ENCODE measurements at places on chromosomes 1 and 21.
A peak's percentile ranks its signal among the peaks of the same experiment; 100 is the strongest.

DNA sequence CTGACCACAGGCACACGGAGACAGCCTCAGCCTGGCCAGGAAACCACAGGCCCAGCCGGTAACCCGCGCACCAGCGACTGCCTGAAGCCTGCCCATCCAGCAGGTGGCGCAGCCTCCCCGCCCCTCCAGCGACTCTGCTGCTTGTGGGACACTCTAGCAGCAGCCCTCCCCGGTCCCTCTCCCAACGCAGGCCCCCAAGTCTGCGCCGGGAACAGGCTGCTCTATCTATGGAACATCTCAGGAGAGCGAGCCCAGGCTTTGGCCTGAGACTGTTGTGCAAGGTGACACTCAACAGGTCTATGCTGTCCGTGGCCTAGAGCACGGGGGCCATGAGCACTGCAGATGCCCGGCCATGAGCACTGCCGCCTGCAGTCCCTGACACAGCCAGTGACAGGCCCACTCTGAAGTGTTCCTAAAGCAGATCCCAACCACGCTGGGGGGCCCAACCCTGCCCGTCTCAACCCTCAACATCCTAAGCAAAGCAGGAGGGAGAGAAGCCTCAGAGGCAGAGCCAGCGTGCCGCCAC lies 28.4 kb downstream of the WDR4 start:
- no peak for DNase-seq

DNA sequence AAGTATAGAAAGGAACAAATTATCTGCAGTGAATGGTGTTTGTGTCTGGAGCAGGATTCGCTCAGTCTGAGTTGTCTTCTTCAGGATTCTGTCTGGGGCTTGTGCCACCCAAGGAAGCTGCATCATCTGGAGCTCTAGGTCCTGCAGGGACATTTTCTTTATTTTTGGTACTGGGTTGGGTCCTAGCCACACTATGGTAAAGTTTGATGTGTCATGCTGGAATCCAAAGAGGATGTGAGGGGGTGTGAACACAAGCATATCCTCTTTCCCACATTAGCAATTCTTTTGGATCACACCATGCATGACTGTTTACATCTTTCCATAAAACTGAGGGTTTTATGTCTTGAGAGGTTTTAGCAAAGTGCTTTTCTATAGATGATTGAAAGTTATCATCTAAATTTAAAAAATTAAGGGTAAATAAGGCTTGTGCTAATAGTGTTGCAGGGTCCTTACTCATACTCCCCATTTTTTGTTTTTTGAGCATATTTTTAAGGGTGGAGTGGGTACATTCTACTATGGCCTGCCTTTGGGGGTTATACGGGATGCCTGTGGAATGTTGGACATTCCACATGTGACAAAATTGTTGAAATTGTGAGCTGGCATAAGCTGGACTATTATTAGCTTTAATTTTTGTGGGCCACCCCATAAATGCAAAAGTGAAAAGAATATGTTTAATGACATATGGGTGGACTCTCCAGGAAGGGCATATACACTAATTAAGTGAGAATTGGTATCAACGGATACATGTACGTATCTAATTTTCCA lies 152.0 kb upstream of the HMCN1 start:
- no peak for DNase-seq

DNA sequence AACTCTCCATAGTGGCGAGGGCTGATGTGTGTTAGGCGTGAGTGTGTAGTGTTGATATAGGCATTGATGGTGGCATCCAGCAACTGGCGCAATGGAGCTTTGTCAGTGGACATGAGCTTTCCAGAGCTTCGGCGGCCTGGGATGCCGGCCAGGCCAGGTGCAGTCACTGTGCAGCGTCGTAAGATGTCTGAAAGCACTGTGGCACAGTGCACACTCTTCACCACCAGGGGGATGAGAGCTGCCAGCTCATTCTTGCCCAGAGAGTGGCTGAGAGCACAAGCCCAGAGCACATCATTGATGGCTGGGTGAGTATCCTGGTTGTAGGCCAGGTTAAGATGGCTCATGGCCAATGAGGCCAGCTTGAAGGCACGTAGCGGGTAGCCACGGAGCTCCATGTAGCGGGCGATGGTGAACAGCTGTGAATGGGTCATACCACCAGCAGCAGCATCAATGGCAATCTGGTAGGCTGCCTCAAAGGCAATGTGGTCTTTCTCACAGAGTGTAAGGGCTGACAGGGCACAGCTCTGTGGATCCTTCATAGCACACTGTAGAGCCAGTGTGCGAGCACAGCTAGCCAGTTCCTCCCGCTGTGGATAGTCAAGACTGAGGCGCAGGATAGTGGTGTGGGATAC lies 6.7 kb downstream of the UROD start:
- peak; percentile 61 for DNase-seq

- DNase-seq = no peak
Measured at GRCh38 chr21:14615359-14615974, 69.4 kb upstream of the SAMSN1 start.

- no peak for DNase-seq
Measured at GRCh38 chr1:112548547-112548946, 39.8 kb downstream of the WNT2B start.

DNA sequence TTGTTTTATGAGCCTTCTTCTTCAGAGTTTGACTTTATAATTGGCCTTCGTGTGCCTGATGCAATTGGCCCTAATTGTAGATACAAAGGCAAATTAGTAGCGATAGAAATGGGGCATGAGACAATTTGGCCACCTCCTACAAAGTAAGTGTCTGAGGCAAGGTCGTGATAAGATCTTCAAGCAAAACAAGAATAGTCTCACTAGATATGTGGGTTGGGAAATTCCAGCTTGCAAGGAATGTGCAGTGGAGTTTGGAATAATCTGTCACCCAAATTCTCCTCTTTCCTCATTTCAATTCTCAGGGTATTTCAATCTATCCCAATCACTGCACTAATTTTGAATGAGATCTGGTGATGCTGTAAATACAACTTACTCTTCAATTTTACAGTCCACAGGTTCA lies 11.4 kb upstream of the TSNAX start:
- DNase-seq = no peak

- DNase-seq = no peak
Measured at GRCh38 chr1:154666051-154666790, 58.2 kb upstream of the ADAR start.

DNA sequence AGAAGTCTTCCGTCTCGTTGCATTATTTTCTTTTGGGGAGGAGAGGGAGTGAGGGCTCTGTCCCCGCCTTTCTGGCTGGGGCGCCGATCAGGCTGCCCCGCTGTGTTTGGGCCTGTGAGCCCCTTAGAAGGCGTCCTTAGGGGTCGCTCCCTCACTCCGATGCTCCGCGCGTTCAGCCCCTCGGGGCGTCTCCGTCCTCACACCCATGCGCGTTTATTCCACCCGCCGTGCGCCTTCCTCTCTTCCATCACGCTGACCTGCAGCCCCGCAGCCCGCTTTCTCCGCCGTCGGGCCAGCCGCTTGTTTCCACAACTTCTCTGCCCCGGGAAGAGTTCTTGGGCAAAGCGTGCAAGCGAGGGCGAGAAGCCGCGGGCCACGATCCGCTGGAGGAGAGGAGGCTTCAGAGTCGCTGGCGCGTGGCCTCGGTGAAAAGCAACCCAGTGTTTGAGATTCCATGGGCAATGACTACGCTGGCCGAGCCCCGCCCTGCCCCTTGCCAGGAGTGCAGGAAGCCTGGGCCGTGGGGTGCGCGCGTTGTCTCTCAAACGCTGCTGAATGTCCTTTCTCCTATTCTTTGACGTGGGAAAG lies 27.7 kb downstream of the TRIM11 start:
- DNase-seq = peak; percentile 13

Data from NCI-H1436 (cell line).